WTC11 (cell line): ENCODE measurements at places on chromosomes 3 and 15. TPM values are rescaled to one million over a fixed set of nuclear protein-coding genes. Genes with fewer than 3 reads are reported as not detected.

The CPEB1 gene
- 2.5 to 3.9 TPM (median 3.2 TPM) in 3 replicates for total RNA-seq

The OR5H14 gene
- total RNA-seq, result not detected in 3 replicates

DNA sequence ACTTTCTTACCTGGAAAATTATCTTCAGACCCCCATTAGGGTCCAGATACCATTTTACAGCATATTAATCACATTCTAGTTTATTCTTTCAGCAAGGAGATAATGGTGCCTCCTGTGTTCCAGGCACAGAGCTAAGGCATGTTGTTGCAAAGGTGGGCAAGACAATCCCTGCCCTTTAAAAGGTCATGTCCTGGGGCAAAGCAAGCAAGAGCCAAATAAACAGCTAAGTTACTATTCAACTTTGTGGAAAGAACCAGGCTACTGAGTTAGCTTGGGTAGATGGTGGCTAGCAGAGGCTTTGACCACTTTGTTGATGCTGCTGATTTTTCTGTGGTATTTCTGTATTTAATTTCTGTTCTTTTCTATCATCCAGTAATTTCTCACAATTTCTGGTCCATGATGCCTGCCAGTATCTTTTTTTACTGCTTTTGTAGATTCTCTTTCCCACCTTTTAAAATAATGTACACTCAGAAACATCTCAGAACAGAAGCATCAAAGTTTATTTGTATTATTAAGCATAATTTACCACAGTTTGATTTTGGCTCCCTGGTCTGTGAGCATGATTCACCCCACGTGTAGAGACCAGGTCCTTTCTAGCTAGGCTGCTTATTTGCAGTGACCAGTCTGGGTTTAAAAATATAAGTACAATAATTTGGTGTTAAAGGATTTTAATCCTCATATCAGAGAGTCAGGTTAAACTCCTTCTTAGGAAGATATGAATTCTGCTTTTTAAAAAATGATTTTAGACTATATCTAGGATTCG lies 71.5 kb downstream of the LRRC28 start:
- no peaks in the 10 kb centered on the region for H3K36me3 ChIP-seq
- no peak overlapping the region for H3K27ac ChIP-seq
- no peak overlapping the region for H3K4me3 ChIP-seq
- peaks cover under 1% of the 10 kb centered on the region for H3K4me1 ChIP-seq

The ADPRH gene
- total RNA-seq, result 3.6 to 4.3 TPM (median 4.1 TPM) in 3 replicates

- no peak overlapping the region for H3K4me3 ChIP-seq
- no peak for DNase-seq
- no peaks in the 10 kb centered on the region for H3K27me3 ChIP-seq
- no peak overlapping the region for H3K27ac ChIP-seq
Measured at GRCh38 chr3:97241417-97241816, 427.0 kb downstream of the EPHA6 start.

DNA sequence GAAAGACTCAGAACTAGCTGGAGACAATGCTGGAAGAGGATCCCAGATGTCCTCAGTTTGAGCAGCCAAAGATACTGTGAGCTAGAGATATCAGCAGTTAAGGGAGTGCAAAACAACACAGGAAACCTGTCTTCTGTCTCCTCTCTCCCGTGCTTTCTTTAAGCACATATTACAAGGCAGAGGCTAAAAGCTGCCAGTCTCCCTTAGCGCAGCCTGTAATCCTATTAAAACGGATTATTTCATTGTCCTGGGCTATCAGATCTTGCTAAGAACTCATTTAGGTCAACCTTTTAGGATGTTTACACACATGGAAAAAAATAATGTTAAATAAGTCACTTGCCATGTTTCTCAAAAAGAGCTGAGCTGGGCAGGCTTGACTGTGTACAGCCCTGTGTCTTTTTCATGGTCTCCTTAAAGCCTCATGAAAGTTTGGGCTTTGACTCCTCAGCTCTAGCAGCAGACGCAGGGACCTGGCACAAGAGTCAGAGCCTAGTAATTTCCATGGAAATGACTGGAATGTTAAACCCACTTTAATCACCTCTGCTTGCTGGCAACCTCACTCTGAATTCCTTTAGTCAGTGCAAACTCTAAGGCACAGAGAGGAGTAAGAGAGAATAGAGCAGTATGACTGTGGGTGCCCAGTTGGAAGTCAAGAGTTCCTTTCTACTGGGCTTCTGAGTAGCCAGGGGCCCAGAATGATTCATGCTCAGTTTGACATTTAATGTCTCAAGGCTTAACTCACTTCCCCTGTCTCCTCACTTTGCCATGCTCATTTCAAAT lies 491.9 kb downstream of the NTRK3 start:
- H3K27ac ChIP-seq, result no peak overlapping the region
- H3K27me3 ChIP-seq, result peaks cover 2% of the 10 kb centered on the region; the same call in 1 of the 2 replicates
- peaks cover 18% of the 10 kb centered on the region for H3K4me1 ChIP-seq
- H3K4me3 ChIP-seq, result no peak overlapping the region
- H3K36me3 ChIP-seq, result no peaks in the 10 kb centered on the region; the same call in 1 of the 2 replicates
- DNase-seq, result no peak

GRCh38 chr3:187822402-187822801 lies 77.1 kb upstream of the BCL6 start:
- no peak for DNase-seq
- no peaks in the 10 kb centered on the region for H3K4me1 ChIP-seq
- no peaks in the 10 kb centered on the region for H3K27me3 ChIP-seq
- H3K4me3 ChIP-seq, result no peak overlapping the region
- H3K36me3 ChIP-seq, result no peaks in the 10 kb centered on the region
- H3K27ac ChIP-seq, result no peak overlapping the region

DNA sequence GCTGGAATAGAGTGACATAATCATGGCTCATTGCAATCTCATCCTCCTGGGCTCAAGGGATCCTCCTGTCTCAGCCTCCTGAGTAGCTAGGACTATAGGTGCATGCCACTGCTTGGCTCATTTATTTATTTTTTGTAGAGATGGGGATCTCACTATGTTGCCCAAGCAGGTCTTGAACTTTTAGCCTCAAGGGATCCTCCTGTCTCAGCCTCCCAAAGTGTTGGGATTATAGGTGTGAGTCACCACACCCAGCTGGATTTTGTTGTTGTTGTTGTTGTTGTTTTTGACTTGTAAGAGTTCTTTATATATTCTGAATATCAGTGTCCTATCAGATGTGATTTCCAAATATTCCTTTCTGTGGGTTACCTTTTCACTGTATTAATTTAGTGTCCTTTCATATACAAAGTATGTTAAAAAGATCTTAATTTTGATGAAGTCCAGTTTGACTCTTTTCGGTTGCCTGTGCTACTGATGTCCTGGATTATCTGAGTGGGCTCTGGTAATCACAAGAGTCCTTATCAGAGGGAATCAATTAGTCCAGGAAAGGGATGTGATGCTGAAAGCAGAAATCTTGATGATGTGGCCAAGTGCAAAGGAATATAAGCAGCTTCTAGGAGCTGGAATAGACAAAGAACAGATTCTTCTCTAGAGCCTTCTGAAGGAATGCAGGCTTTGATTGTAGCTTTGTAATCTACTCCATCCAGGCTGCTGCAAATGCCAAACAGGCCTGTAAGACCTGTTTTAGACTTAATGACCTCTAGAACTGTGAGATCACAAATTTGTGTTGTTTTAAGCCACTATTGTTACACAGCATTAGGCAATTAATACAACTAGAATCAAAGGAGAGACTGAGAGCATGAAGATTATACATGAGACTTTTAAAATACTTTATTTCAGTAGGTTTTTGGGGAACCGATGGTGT lies 30.2 kb downstream of the NCK1 start:
- no peak for DNase-seq
- peaks cover 26% of the 10 kb centered on the region for H3K36me3 ChIP-seq
- no peaks in the 10 kb centered on the region for H3K27me3 ChIP-seq
- H3K27ac ChIP-seq, result peak overlapping the region; percentile 54; the same call in 1 of the 2 replicates

- no peak overlapping the region for H3K4me3 ChIP-seq
- peaks cover 11% of the 10 kb centered on the region for H3K36me3 ChIP-seq
- DNase-seq, result no peak
- no peaks in the 10 kb centered on the region for H3K4me1 ChIP-seq
Measured at GRCh38 chr3:144182501-144182900, 210.9 kb downstream of the DIPK2A start.

The C3orf22 gene
- not detected in 3 replicates for total RNA-seq

DNA sequence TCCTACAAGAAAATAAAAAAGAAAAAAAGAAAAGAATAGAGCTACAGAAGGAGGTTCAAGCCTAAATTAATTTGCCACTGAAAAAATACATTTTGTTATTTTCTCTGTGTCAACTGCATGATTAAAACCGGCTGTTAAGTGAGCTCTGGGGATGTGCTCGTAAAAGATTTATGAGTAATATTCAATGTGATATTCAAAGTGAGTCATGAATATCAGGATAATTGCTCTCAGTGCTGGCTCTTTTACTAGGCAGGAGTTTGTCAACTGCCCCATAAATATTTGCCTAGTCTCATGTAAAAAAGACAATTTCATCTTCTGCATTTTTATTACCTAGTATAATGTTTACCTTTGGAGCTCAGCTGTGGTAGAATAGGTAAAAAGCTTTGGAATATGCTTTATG lies 78.9 kb downstream of the CDIN1 start:
- peaks cover 3% of the 10 kb centered on the region for H3K36me3 ChIP-seq
- DNase-seq, result no peak
- no peak overlapping the region for H3K27ac ChIP-seq
- peaks cover 2% of the 10 kb centered on the region; the same call in 1 of the 2 replicates for H3K4me1 ChIP-seq
- no peaks in the 10 kb centered on the region for H3K27me3 ChIP-seq
- no peak overlapping the region for H3K4me3 ChIP-seq

DNA sequence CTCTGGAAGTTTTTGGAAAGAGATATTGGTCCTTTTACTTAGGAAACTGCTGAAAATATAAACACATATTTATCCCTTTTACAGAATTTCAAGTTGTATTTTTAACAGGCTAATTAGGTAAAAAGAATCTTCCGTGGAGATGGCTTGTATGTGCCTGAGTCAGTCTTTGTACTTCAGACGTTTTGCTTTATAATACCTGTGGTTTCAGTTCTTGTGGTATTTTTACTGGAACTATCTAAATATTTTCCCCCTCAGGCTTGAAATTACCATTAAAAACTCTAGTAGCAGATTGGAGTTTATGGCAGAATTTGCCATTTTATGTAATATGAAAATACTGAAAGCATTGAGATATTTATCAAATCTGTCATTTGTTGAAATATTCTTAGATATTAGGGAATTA lies 151.6 kb upstream of the CGNL1 start:
- no peak for DNase-seq
- H3K4me1 ChIP-seq, result peaks cover 56% of the 10 kb centered on the region
- H3K36me3 ChIP-seq, result no peaks in the 10 kb centered on the region
- H3K4me3 ChIP-seq, result no peak overlapping the region
- no peaks in the 10 kb centered on the region for H3K27me3 ChIP-seq

The CCNB2 gene
- 93.3 to 101 TPM (median 98.8 TPM) in 3 replicates for total RNA-seq

GRCh38 chr15:31435261-31435911 lies 108.8 kb downstream of the KLF13 start:
- DNase-seq, result peak; percentile 82
- peaks cover 8% of the 10 kb centered on the region for H3K27me3 ChIP-seq
- H3K36me3 ChIP-seq, result no peaks in the 10 kb centered on the region
- no peak overlapping the region for H3K27ac ChIP-seq
- peaks cover 18% of the 10 kb centered on the region for H3K4me1 ChIP-seq

DNA sequence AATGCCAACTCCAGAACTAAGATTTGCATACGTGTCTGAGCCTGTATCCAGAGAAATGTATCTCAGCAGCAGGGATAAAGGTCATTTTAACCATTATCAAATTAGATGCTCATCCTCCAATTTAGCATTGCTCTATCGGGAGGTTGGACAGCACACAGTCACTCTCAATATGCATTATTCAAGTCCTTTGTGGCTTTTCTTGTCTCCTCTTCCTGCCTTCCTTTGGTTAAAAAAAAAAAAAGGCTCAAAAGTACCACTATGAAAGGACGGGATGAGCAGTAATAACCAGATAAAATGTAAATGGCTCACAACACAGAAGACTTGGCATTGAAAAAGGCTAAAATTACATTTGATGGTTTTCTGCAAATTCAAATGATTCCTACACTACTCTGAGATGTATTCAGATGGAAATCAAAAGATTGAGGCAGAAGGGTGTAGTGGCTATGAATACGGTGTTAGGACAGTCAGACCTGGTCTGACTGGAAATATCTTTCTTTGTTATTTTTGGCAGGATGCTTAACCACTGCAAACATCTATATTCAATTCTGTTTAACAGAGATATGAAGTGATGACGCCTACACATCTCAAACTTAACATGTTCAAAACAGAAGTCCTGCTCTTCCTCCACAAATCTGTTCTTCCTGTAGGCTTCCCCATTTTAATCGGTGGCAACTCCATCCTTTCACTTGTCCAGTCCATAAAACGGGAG lies 109.6 kb downstream of the ADAMTS9 start:
- peaks cover 31% of the 10 kb centered on the region for H3K4me1 ChIP-seq
- H3K4me3 ChIP-seq, result no peak overlapping the region
- no peaks in the 10 kb centered on the region; the same call in 1 of the 2 replicates for H3K27me3 ChIP-seq
- H3K36me3 ChIP-seq, result no peaks in the 10 kb centered on the region

GRCh38 chr15:28868744-28869345 lies 16.9 kb upstream of the APBA2 start:
- DNase-seq, result no peak
- H3K27ac ChIP-seq, result no peak overlapping the region
- no peak overlapping the region for H3K4me3 ChIP-seq

The CNTN6 gene
- total RNA-seq, result not detected in 3 replicates

DNA sequence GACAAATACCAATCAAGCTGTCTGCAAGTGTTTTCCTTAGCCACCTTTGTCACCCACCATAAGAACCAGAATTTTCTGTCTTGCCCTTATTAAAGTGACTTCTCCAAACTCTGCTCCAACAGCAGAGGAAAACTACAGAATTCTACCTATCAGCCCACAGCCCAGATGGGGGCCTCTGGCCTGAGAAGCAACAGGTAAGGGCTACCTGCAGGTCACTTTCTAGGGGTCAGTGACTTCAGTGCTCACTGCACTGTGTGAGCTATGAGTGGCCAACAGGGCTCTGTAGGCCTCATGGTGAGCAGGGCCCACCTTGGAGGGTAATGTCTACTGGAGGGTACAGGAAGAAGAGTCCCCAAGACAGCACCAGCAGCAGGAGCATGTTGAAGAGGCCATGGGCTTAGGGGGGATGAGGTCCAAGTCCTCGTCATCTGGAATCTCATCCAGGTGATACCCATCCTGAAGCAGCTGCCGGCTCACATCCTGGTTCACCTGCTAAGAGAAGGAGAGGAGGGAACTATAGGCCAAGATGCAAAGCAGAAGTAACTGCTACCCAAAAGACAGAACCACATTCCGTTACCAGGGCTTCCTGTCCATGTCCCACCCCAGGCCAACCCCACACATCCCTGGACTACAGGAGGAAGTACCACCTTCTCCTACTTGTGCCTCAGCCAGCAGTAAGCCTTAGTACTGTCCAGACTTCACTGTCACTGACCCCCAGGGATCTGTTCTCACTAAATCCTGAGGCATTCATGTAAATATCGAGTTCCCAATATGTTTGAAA lies 4.2 kb downstream of the FAM219B start:
- no peak overlapping the region for H3K4me3 ChIP-seq
- peaks cover 46% of the 10 kb centered on the region for H3K36me3 ChIP-seq
- no peaks in the 10 kb centered on the region for H3K27me3 ChIP-seq
- no peak for DNase-seq
- H3K4me1 ChIP-seq, result peaks cover 14% of the 10 kb centered on the region

- no peaks in the 10 kb centered on the region for H3K36me3 ChIP-seq
- no peak overlapping the region for H3K27ac ChIP-seq
- H3K4me3 ChIP-seq, result no peak overlapping the region
- H3K4me1 ChIP-seq, result peaks cover 29% of the 10 kb centered on the region
Measured at GRCh38 chr3:135157045-135157740, 362.1 kb downstream of the EPHB1 start.

The GPR176 gene
- total RNA-seq, result 117 to 131 TPM (median 127 TPM) in 3 replicates

GRCh38 chr3:45029661-45030060 lies 3.6 kb downstream of the CLEC3B start:
- DNase-seq, result no peak
- no peak overlapping the region for H3K4me3 ChIP-seq
- H3K27ac ChIP-seq, result no peak overlapping the region
- peaks cover under 1% of the 10 kb centered on the region; the same call in 1 of the 2 replicates for H3K4me1 ChIP-seq
- H3K36me3 ChIP-seq, result no peaks in the 10 kb centered on the region

- H3K4me3 ChIP-seq, result no peak overlapping the region
- no peak for DNase-seq
- H3K36me3 ChIP-seq, result peaks cover 64% of the 10 kb centered on the region
- no peaks in the 10 kb centered on the region for H3K4me1 ChIP-seq
- no peak overlapping the region for H3K27ac ChIP-seq
Measured at GRCh38 chr3:425079-425478, 228.5 kb downstream of the CHL1 start.
